ENCODE measurements at places on chromosomes 16 and 17. TPM values are rescaled to one million over a fixed set of nuclear protein-coding genes. Genes with fewer than 3 reads are reported as not detected.

GRCh38 chr17:17433000-17433703 is 43.6 kb upstream of the MED9 start:
- DNase-seq, result no peak
- H3K4me3 ChIP-seq, result no peak overlapping the region
- H3K4me1 ChIP-seq, result no peaks in the 10 kb centered on the region
- no peaks in the 10 kb centered on the region for H3K27me3 ChIP-seq
- H3K36me3 ChIP-seq, result no peaks in the 10 kb centered on the region

- no peaks in the 10 kb centered on the region for H3K4me1 ChIP-seq
- DNase-seq, result no peak
- H3K27me3 ChIP-seq, result no peaks in the 10 kb centered on the region
- H3K36me3 ChIP-seq, result peaks cover 30% of the 10 kb centered on the region
- peak overlapping the region; percentile 94 for H3K4me3 ChIP-seq
Observed at GRCh38 chr17:60523822-60524221, 2.2 kb downstream of the APPBP2 start.

- no peaks in the 10 kb centered on the region for H3K36me3 ChIP-seq
- H3K4me1 ChIP-seq, result peaks cover 2% of the 10 kb centered on the region
Observed at GRCh38 chr16:57324749-57325148, 33.8 kb upstream of the CCL22 start.

DNA sequence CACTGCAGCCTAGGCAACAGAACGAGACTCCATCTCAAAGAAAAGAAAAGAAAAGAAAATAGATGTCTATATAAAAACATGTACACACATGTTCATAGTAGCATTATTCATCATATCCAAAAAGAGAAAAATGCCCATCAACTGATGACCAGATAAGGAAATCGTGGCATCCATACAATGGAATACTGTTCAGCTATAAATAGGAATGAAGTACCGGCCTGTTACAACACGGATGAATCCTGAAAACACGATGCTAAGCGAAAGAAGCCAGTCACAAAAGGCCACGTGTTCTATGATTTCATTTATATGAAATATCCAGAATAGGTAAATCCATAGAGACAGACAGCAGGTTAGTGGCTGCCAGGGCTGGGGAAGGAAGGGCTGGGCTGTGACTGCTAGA is 65.8 kb downstream of the TBC1D16 start:
- no peak overlapping the region for H3K27ac ChIP-seq
- no peaks in the 10 kb centered on the region for H3K4me1 ChIP-seq
- no peaks in the 10 kb centered on the region for H3K27me3 ChIP-seq
- no peak overlapping the region for H3K4me3 ChIP-seq
- DNase-seq, result no peak

- H3K27me3 ChIP-seq, result no peaks in the 10 kb centered on the region
- peaks cover 17% of the 10 kb centered on the region for H3K36me3 ChIP-seq
- no peak overlapping the region for H3K27ac ChIP-seq
- H3K4me3 ChIP-seq, result no peak overlapping the region
Observed at GRCh38 chr16:75653922-75654321, 6.3 kb downstream of the TERF2IP start.

- H3K4me1 ChIP-seq, result peaks cover 8% of the 10 kb centered on the region
- DNase-seq, result no peak
- peaks cover 2% of the 10 kb centered on the region for H3K36me3 ChIP-seq
Observed at GRCh38 chr17:16477666-16478065, 14.3 kb downstream of the LRRC75A start.

NEUROD2 gene
- not detected for total RNA-seq

C16orf92 gene
- total RNA-seq, result not detected

GRCh38 chr17:44350733-44351226 is 5.7 kb downstream of the GRN start:
- no peak overlapping the region for H3K27ac ChIP-seq
- no peaks in the 10 kb centered on the region for H3K4me1 ChIP-seq
- H3K36me3 ChIP-seq, result peaks cover 6% of the 10 kb centered on the region
- DNase-seq, result peak; percentile 90

- H3K27ac ChIP-seq, result no peak overlapping the region
- H3K27me3 ChIP-seq, result no peaks in the 10 kb centered on the region
- no peak overlapping the region for H3K4me3 ChIP-seq
- H3K4me1 ChIP-seq, result no peaks in the 10 kb centered on the region
Observed at GRCh38 chr17:29112771-29113295, 67.4 kb downstream of the MYO18A start.

DNA sequence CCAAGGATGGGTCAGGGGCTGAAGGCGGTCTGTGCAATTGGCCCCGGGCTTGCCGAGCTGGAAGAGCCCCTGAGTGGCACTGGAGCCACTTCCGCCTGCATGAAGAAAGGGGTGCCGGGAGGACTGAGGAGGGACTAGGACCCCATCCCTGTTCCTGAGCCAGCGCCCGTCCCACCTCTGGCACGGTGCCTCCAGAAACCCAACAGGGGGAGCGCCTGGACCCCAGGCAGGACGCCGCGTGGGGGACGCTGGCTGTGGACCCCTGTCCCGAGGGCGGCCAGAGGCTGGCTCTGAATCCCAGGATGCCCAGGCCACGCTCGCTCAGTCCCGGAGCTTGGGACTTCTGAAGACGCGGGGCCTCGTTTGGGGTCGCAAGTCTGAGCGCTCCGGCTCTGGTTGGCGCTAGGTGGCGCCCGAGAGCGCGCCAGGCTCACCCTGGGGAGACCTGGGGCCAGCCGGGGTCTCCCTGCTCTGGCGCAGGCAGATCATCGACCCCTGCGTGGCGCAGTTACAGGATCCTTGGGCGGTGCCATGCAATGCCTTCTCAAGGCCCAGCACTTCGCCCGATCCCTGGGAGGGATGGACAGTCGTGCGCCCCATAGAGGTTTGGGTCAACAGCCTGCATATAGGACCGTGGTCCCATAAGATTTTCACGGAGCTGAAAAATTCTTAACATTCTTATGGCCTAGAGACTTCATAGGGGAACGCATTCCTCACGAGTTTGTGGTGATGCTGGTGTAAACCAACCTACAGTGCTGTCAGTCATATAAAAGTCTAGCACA is 58.5 kb upstream of the CREBBP start:
- H3K27me3 ChIP-seq, result no peaks in the 10 kb centered on the region
- H3K4me1 ChIP-seq, result no peaks in the 10 kb centered on the region
- H3K4me3 ChIP-seq, result no peak overlapping the region
- H3K27ac ChIP-seq, result no peak overlapping the region
- peak; percentile 90 for DNase-seq

B4GALNT2 gene
- total RNA-seq, result not detected

PLXDC1 gene
- 1.6 TPM for total RNA-seq

DNA sequence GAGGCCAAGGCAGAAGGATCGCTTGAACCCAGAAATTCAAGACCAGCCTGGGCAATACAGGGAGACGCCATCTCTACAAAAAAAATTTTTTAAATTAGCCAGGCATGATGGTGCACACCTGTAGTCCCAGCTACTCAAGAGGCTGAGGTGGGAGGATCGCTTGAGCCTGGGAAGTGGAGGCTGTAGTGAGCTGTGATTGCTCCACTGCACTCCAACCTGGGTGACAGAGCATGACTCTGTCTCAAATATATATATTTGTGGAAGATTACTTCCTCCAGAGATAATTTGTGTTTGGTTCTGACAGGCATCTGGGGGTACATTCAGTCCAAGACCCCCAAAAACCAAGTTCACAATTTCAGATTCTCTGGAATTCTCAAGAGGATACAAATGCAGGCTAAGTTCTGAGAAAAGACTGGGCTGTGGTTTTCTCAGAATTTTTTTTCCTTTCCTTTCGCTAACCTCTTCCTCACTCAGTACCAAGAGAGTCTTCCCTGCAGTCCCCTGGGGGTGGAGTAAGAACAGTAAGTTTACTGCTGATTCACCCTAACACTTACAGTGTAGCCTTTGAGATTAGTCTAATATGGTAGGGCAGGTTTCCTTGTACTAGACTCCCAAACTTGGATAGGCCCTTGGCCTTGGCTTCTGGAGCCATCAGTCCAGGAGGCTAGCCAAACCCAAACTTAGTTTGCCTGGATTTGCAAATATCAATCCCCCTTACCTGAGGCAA is 15.1 kb downstream of the GSDMB start:
- no peak overlapping the region for H3K27ac ChIP-seq
- H3K4me3 ChIP-seq, result no peak overlapping the region
- H3K4me1 ChIP-seq, result no peaks in the 10 kb centered on the region
- no peaks in the 10 kb centered on the region for H3K36me3 ChIP-seq

All from H9 (cell line).